ENCODE measurements at places on chromosomes 7 and 10.

DNA sequence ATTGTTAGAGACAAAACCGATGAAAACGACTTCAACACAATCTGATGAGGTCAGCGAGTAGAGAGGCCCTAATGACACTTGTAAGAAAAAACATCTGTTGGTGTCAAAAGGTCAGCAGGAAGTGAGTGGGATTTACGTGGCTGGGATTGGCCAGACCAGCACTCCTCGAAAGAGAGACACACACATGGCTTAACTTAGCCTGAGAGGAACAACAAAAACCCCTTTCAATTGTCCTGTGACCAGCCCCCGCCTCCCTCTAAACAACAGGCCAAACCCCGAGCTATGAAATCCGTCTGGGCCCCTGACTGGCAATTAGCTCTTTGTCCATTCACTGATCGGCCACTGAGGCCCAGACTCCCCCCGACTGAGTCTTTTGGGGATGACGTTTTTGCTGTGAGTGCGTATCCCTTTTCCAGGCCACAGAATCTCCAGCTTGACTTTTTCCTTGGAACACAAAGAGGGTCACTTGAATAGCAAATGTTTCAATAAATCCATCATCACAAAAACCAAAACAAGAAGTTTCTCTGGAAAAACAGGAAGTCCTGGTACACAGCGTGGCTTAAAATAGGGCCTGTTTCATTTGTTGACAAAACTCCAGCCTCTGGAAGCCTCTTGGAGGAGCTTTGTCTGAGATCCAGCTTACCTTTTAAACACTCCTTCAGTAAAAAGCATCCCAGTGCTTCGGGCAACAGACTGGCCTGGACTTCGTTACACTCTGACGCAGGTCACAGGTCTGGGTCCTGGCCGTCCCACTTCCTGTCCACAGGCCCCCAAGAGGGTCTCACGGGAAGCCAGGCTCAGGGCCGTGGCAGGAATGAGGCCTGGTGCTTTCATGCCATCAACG is 103.0 kb downstream of the CTBP2 start:
- DNase-seq = no peak

GRCh38 chr7:70598976-70599375 is 533.0 kb upstream of the GALNT17 start:
- DNase-seq = no peak

DNA sequence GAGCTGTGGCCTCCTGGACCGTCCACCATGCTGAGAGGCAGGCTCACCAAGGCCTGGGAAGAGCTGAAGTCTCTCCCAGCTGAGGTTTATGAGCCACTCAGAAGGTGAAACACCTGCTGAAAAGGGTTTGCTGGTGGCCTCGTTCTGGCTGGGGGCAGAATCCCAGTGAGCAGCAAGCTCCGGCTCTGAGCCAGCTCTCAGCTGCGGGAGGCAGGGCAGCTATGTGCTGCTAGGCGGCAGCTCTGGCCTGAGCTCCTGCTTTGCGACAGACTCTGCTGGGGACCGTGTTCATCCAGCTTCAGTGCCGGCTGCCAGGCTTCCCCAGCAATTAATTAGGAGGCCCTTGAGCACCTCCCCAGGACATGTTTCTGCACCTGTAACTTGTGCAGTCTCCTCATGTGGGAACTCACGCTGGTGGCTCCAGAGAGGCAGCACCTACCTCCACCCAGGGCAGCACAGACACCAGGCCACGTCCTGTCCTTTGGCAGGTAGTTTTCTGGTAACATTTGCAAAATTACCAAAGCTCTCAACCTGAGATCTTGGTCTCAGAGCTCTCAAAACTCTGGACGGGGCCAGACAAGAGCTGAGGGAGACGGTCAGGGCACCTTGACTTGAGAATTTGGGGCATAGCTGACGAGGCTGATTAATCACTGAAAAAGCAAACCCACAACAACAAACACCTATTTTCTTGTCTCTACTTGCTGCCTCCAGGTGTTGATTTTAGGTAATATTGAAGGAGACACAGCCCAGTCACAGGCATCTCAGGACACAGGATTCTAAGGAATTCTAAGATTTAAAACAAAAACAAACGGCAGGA is 185.0 kb downstream of the TCERG1L start:
- DNase-seq = no peak

DNA sequence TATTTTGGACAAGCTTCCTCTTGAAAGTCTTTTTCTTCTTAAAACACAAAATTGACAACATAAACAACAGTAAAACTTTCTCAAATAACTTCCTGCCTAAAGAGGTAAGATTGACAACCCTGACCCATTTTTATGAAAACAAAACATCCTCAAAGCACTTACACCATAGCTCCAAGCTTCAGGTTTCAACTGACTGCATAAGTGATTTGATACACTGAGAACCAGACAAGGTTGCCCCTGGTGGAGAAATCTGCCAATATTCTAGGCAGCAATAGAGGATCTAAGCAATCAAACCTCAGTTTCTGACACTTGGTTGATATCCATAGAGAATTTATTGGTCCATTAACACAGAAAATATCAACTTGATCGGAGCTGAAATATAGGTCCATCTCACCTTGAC is 147.8 kb downstream of the ELAPOR2 start:
- DNase-seq = no peak

- DNase-seq = no peak
These were observed 120.4 kb downstream of the EMX2 start for GRCh38 chr10:117662751-117663540.

- no peak for DNase-seq
These were observed 540.2 kb downstream of the GATA3 start for GRCh38 chr10:8594711-8595110.

GRCh38 chr10:8485032-8485431 is 430.5 kb downstream of the GATA3 start:
- DNase-seq = no peak

- DNase-seq = no peak
These were observed 80.3 kb upstream of the UCN3 start for GRCh38 chr10:5284311-5285057.

DNA sequence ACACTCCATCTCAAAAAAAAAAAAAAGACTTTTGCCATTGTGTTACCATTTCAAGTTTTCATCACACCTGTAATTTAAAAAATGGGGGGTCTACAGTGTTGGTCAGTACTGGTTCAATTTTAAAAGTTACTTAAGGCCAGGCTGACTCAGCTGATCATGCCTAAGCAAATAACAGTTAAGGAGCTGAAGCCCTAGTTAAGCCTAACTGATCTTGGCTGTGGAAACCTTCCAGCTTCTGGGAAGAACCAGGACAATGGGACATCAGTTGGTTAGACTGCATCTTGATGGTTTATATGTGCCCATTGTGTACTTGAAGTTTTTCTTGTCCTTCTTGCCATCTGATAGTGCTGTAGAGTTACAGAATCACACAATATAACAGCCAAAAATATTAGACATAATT is 26.7 kb downstream of the VCL start:
- no peak for DNase-seq

GRCh38 chr10:47277352-47278151 is 22.4 kb upstream of the GDF10 start:
- DNase-seq = no peak

- DNase-seq = no peak
These were observed 174.0 kb upstream of the TCF7L2 start for GRCh38 chr10:112775892-112776674.

DNA sequence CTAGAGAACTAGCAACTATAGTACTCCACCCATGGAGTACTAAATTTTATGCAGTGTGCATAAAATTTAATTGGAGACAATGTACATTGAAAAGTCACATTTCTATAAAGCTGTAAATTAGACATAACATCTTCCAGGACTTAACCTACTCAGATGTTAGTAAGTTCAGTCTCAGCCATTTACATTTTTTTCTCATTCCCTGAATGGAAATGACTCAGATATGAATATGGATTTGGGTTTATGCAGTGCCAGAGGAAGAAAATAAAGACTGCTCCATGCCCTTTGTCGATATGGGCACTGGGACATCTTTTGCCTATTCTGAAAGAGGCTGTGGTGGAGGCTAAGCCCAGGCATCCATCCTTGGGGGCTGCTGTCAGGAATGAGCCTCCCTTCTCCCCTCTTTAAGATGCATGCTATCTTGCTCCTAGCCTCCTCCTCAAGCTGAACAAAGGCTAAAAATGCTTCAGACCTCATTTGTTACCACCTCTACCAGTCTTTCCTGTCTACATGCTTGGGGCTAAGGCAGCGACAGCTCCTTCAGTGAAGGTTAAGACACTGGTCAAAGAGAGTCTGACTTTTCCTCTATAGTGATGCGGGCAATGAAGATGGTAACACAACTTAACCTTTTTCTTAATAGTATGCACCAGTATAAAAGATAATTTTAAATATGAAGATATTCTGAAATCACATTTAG is 486.8 kb upstream of the ANKRD30A start:
- no peak for DNase-seq

- DNase-seq = peak; percentile 47
These were observed 2.4 kb downstream of the GATA3 start for GRCh38 chr10:8056871-8057331.

DNA sequence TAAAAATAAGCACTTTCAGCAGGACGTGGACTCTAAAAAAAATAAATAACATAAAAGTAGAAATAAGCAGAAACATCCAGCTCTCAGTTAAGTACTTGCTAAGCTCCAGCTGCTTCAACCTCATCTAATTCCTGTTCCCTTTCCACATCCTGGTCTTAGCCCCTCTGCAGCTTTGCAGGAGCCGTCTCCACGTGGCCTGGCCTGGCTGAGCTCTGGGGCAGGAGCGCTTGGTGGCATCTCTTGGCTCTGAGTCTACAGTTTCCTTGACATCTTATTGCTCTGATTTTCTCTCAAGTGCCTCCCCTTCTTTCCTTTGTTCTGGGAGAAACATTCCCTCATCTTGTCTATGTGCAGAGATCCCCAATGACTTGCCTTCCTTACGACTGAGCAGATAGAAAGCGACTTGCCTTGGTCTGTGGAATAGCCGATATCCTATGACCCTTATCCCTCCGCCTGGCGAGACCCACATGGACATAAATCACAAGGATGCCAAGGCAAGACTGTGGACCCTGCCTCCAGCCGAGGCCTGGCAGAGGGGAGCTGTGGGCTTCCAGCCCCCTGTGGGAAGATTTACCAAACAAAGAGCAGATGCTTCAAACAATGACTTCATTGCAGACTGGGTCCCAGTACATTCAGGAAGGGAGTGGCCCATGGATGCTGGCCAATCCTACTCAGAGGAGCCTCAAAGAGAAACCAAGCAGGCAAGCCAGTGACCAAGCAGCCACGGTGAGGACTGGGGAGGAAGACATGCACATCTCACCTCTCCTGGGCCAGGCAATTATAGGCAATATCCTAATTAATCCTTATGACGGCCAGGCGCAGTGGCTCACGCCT is 61.9 kb downstream of the SPOCK2 start:
- DNase-seq = no peak

DNA sequence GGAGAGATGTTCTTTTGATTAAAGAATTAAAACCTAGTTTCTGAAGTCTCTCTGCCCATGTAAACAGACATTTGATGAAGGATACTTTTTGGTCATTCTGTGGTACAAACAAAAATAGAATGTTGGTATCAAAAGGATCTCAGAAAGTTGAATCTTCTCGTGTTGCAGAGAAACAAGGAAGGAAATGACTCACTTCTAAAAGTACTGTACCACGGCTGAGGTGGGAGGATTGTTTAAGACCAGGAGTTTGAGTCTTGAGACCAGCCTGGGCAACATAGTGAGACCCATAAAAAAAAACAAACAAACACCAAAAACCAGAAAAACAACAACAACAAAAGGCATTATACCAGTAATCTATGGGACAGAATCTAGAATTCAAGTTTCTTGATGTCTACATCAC is 69.7 kb downstream of the PRSS58 start:
- no peak for DNase-seq

- DNase-seq = peak; percentile 20
These were observed 2.0 kb downstream of the DBNL start for GRCh38 chr7:44046321-44047061.

- DNase-seq = no peak
These were observed 861 bp upstream of the USP6NL start for GRCh38 chr10:11612021-11613001.

DNA sequence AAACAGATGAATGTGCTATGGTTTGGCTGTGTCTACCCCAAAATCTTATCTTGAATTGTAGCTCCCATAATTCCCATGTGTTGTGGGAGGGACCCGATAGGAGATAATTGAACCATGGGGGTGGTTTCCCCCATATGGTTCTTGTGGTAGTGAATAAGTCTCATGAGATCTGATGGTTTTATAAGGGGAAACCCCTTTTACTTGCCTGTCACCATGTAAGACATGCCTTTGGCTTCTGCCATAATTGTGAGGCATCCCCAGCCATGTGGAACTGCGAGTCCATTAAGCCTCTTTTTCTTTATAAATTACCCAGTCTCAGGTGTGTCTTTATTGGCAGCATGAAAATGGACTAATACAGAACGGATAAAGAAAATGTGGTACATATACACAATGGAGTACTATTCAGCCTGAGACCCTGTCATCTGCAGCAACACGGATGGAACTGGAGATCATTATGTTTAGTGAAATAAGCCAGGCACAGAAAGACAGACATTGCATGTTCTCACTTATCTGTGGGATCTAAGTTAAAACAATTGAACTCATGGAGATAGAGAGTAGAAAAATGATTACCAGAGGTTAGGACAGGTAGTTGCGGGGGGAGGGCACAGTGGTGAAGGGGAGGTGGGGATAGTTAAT is 587.6 kb upstream of the NRP1 start:
- DNase-seq = no peak

- no peak for DNase-seq
These were observed 87.0 kb downstream of the ALOX5 start for GRCh38 chr10:45461034-45461433.

GRCh38 chr10:24012249-24012803 is 196.6 kb upstream of the KIAA1217 start:
- no peak for DNase-seq

DNA sequence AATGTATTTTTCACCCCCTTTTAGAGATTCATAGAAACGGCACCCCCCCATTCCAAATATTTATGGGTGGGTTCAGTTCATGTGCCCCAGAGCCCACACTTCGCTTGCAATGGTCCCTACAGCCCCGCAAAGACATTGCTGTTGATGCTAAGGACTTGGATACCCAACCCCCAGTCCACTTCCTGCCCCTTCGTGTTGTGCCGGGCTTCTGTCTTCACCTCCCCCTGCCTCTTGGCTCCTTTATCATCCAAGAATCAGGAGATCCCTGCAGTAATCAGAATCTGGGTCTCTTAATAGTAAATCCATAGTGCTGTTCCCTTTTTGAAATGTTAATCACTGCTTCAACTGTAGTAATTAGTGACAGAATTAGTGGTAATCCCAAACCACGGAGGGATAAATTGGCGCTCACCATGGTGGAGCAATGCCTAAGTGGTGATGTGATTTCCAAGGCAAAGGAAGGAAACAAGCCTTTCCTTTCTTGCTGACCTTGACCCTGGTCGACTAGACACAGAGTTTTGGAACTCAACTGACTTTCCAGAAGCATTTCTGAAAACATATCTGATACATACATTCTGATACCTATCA is 67.7 kb downstream of the HK1 start:
- DNase-seq = no peak

All from effector CD4-positive, alpha-beta T cell (primary cell).